ENCODE measurements at places on chromosomes 4 and X.

GRCh38 chr4:185683896-185684295, 128.1 kb downstream of the SORBS2 start:
- DNase-seq: no peak

DNA sequence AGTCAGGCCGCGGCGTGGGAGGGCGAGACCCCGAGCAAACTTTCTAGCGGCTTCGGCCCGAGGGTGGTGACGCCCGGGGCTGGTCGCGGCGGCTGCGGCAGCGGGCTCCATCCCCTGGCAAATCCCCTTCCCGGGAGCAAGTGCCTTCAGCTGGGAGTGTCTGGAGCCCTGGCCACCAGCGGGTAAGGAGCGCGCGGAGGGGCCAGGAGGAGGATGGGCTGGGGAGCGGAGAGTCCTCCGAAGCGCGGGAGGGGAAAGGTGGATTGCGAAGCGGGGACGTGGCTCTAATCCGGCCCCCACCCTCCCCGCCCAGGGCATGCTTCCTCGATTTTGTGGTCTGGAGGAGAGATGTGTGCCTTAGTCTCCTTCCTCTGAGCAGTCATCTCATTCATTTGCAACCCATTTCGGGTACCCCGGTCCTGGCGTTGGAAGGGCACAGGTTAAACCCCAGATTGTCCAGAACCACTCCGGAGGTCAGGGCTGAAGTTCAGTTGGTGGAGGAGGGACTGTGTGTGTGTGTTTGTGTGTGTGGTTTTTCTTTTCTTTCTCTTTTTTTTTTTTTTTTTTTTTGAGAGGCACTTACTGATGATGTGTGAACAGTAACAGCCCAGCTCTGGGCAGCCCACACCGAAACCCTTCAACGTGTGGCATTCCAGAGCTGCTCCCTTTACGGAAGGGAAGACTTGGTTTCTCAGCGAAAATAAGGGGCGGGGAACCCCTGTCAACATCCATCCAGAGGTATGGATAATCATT, 516 bp downstream of the SGMS2 start:
- no peak for DNase-seq

- no peak for DNase-seq
Measured at GRCh38 chr4:38152721-38153386, 192.7 kb downstream of the PTTG2 start.

DNA sequence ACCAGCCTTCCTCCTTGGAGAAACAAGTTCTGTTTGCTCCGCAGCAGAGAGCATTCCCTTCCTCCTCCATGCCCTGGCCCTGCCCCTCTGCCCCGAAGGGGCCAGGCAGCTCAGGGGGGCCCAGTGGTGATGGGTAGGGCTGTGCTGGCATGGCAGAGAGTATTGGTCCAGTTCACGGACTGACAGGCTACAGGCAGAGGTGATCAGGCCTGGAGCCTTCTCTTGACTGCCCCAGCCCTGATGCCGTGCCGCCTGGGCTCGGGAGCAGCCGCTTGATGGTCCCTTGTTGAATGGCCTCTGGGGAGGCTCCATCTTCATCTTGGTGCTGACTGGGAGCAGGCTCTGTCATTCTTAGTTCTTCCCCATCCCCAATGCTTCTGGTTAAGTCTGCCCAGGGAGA, 9.6 kb downstream of the NLGN3 start:
- no peak for DNase-seq

DNA sequence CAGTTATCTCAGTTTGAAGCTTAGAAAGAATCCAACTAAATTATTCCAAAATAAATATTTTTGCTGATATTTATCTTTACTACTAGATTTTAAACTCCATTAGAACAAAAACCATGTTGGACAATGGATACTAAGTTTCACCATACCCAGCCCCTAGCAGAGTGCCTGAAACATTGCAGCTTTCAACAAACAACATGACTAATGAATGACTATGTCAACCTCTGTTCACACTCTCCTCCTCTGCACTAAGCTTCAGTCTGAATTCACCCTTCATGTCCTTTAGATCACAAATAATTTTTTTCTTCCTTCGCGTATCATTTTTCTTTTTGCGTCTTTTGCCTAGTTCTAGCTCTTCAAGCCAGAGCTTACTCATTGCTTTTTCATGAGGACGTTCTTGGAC, 315.2 kb downstream of the PCDH10 start:
- no peak for DNase-seq

GRCh38 chrX:108036298-108036973, 8.4 kb upstream of the VSIG1 start:
- DNase-seq: no peak

DNA sequence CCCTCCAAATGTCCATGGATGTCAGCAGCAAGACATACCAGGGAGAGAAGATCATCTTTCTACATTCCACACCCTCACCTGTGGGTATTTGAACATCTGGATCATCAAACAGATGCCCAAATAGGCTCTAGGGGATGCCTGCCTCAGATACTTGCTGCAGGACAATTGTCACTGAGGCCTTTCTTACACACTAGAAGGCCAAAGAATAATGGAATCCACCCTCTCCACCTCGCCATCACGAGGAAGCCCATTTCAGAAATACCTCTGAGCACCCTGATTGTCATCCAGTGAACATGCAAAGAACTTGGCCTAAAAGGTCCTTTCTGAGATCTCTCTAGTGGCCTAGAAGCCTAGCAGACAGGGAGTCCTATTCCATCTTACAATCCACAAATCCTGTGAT, 6.9 kb upstream of the KIAA1210 start:
- DNase-seq: no peak

DNA sequence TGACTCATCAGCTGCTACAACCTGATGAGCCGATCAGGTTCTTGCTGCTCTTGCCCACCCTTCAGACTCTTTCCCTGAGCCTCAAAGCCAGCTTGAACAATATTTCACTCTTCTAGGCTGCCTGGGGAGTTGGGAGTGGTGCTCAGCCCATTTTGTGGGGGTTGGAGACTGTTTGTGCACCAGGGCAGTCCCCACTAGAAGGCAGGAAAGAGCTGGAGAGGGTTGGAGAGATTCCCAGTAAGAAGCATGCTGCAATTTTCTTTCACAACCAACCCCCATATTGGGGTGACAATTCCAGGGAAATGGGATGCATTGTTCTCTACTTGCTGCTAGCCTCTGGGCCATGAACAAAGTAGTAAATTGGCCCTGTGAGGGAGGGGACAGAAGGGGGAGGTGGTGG, 44.1 kb downstream of the SLC16A2 start:
- DNase-seq: no peak
